ENCODE measurements at places on chromosomes 5 and 9. TPM values are rescaled to one million over a fixed set of nuclear protein-coding genes. Genes with fewer than 3 reads are reported as not detected.

Gene IFNA2
- total RNA-seq, result not detected

Gene OBP2B
- not detected for total RNA-seq

Gene FBXO10
- 8.0 TPM for total RNA-seq

Gene PKD2L2
- not detected for total RNA-seq

Gene ADGRD2
- total RNA-seq, result not detected

Gene PIP5K1B
- total RNA-seq, result 2.0 TPM

Gene ZFP2
- 4.8 TPM for total RNA-seq

Gene FAM221B
- not detected for total RNA-seq

Gene RANBP17
- 14.8 TPM for total RNA-seq

Gene IRGM
- not detected for total RNA-seq

Gene SMU1
- total RNA-seq, result 23.8 TPM

Gene S100Z
- total RNA-seq, result 0.36 TPM

Gene DMRT3
- 0.40 TPM for total RNA-seq

Gene ANKRD20A1
- total RNA-seq, result 4.1 TPM

Gene TXNDC8
- total RNA-seq, result not detected

Gene SCGB3A2
- 1.0 TPM for total RNA-seq

Gene SLC6A18
- not detected for total RNA-seq

Gene SLC22A4
- 5.7 TPM for total RNA-seq

Gene TRIM32
- total RNA-seq, result 22.6 TPM

Gene SHOC1
- not detected for total RNA-seq

Gene LIFR
- total RNA-seq, result 106 TPM

Gene SPATA31E1
- not detected for total RNA-seq

Gene ADAMTS2
- total RNA-seq, result 25.3 TPM

Gene SYK
- total RNA-seq, result 25.6 TPM

Gene PCDHGA4
- 10.6 TPM for total RNA-seq

Gene P4HA2
- total RNA-seq, result 26.9 TPM

Gene ASS1
- 73.1 TPM for total RNA-seq

Gene C6
- total RNA-seq, result 6.1 TPM

Gene GRXCR2
- not detected for total RNA-seq

Gene SHC3
- total RNA-seq, result 5.3 TPM

Gene IFNB1
- not detected for total RNA-seq

Gene IFNA21
- total RNA-seq, result not detected

Gene HSPB3
- total RNA-seq, result not detected

Gene PRRC1
- total RNA-seq, result 47.2 TPM

Gene HAVCR2
- total RNA-seq, result 11.8 TPM

Gene TSSK1B
- 0.36 TPM for total RNA-seq

Gene DTWD2
- total RNA-seq, result 6.9 TPM

Gene NEURL1B
- 53.7 TPM for total RNA-seq

Gene GFPT2
- total RNA-seq, result 39.8 TPM

Gene SEMA5A
- 109 TPM for total RNA-seq

Gene PRR7
- total RNA-seq, result 8.2 TPM

Gene CDKN2B
- total RNA-seq, result 4.0 TPM

Gene SIT1
- 0.67 TPM for total RNA-seq

Gene CCDC192
- 1.2 TPM for total RNA-seq

Gene UNC5A
- total RNA-seq, result not detected

Gene RASEF
- 0.09 TPM for total RNA-seq

Gene HAPLN1
- total RNA-seq, result not detected

Gene KYAT1
- 12.8 TPM for total RNA-seq
